ENCODE measurements at places on chromosomes 2 and 18. TPM values are rescaled to one million over a fixed set of nuclear protein-coding genes. Genes with fewer than 3 reads are reported as not detected.

The FAM161A gene
- total RNA-seq: 1.5 TPM

The CYP27A1 gene
- 0.19 TPM for total RNA-seq

The FAM237A gene
- total RNA-seq: not detected

The PTPN4 gene
- total RNA-seq: 20.3 TPM

The UBXN4 gene
- 72.0 TPM for total RNA-seq

DNA sequence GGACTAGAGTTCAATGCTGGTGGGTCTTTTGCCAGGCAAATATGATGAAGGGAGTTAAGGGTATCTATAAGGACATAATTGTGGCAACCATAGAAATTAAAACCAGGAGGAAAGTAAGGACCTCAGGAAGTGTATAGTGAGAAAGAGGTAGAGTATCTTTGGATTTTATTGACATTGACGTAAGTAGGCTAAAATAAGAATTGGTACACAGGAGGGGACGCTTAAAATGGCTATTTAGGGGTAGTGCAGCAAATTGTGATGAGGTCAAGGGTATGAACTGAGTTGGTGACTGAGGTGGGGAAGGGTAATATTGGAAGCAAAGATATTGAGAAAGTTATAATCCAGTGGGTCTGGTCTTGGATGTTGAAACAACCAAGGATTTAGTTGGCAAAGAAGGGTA is 42.7 kb downstream of the MARCHF7 start:
- H3K27me3 ChIP-seq: no peaks in the 10 kb centered on the region
- H3K27ac ChIP-seq: no peak overlapping the region
- H3K36me3 ChIP-seq: peaks cover 16% of the 10 kb centered on the region
- H3K4me3 ChIP-seq: no peak overlapping the region
- DNase-seq: no peak

DNA sequence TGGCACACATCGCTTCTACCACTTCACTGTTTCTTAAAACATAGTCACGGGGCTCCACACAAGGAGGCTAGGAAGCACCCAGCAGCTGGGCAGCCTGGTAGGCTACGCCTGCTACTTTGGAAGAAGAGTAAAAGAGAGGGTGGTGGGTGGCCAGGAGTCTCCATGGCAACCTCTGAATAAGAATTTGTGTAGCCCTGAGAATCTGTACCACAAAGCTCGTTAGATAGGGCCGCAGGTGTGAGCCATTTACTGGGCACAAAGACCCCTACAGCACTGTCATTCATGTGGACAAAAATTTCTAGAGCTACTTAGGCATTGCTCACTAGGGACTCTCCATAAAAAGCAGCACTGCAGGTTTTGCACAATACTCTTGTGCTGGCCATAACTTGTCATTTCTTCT is 166.4 kb upstream of the MSH6 start:
- no peak for DNase-seq
- H3K27ac ChIP-seq: no peak overlapping the region
- no peak overlapping the region for H3K4me3 ChIP-seq
- H3K36me3 ChIP-seq: no peaks in the 10 kb centered on the region
- no peaks in the 10 kb centered on the region for H3K4me1 ChIP-seq

DNA sequence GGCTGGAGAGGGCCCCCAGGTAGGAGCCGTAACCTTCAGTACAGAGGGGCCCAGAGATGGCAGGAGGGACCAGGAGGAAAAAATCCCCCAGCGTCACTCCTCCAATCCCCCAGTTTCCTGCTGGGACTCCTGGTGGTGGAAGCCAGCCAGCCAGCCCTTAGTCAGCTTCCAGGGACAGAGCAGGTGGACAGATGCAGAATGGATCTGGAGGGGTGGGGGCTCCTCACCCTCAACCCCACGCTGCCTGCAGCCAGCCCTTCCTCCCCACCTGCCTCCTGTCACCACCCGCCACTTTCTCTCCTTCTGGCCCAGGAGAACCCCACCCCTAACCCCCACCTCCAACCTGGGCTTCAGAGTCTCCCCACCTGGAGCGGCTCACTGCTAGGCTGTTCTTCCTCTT is 21.1 kb downstream of the EMX1 start:
- no peak for DNase-seq
- H3K27me3 ChIP-seq: peaks cover 28% of the 10 kb centered on the region
- H3K36me3 ChIP-seq: no peaks in the 10 kb centered on the region

GRCh38 chr18:12595571-12596255 is 62.2 kb downstream of the SPIRE1 start:
- no peak overlapping the region for H3K27ac ChIP-seq
- H3K36me3 ChIP-seq: no peaks in the 10 kb centered on the region
- peaks cover 65% of the 10 kb centered on the region for H3K4me1 ChIP-seq
- H3K4me3 ChIP-seq: no peak overlapping the region
- DNase-seq: no peak

DNA sequence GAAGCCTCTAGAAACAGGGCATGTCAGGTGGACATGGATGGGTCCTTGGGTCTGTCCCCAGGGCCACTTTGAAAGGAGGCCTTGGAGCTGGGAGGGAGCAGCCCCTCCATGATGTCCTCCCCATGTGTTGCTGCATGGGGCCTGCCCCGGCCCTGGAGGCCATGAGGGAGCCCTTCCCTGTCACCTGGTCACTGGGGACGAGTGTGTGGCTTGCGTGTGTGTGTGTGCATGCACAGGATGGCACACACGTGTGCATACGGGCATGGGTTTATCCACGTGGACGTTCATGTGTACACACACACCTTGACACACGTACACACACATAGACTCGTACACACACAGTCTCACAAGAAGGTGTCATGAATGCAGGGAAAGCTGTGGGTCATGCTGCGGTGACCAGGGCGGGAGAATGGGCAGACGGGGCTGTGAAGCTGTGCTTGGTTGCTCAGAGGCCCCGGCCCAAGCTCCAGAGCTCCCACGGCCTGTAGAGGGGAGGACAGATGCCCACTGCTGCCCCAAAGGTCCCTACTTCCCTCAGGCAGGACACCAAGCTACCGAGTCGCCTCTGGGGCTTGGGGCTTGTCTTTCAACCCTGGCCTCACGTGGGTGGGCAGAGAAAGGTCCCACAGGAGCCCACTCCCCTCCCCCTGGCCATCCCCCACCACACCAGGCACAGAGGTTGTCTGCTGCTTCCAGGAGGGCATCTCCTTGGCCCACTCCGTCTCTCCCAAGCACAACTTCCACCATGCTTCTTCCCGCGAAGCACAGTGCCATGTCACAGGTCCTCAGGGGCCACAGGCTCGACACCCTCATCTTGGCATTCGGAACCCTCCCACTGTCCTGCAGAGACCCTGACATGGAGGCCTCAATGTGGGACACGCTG is 42.3 kb upstream of the GPC1 start:
- peaks cover 32% of the 10 kb centered on the region for H3K4me1 ChIP-seq
- no peaks in the 10 kb centered on the region for H3K27me3 ChIP-seq
- H3K36me3 ChIP-seq: no peaks in the 10 kb centered on the region
- H3K27ac ChIP-seq: peak overlapping the region; percentile 89

DNA sequence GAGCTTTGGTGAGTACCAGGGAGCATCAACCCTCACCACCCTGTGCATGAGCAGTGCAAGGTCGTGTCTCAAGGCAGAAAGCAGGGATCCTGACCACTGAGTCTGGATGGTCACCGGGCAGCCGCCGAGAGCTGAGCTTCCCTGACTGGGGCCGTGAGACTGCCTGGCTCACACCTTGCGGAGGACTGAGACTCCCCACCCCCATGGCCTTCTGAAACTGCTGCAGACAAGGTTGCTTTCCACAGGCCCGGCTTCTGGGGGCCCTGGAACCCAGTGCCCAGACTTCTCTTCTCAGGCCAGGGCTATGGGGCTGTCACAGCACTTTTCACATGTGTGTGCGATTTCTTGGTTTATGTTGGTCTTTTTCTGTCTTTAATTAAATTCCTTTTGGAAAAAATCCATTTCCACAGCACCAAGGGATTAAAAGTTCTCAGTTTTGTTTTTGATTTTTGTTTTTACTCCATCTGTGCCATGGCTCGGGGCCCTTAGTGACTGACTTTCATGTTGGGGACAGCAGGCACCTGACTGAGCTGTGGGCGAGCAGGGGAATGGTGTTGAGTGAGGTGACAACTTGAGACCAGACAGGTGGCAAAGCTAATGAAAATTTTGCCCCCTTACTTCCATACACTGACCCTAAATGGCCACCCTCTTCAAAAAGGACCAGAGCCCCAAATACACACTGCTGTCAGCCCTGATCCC is 297.9 kb downstream of the CYP26B1 start:
- H3K4me1 ChIP-seq: no peaks in the 10 kb centered on the region
- peaks cover 14% of the 10 kb centered on the region for H3K27me3 ChIP-seq
- H3K4me3 ChIP-seq: no peak overlapping the region
- H3K27ac ChIP-seq: no peak overlapping the region

- H3K4me1 ChIP-seq: peaks cover 47% of the 10 kb centered on the region
- no peak overlapping the region for H3K27ac ChIP-seq
- H3K27me3 ChIP-seq: no peaks in the 10 kb centered on the region
- no peak overlapping the region for H3K4me3 ChIP-seq
- no peaks in the 10 kb centered on the region for H3K36me3 ChIP-seq
Measured at GRCh38 chr18:59760212-59760611, 63.0 kb upstream of the CCBE1 start.

DNA sequence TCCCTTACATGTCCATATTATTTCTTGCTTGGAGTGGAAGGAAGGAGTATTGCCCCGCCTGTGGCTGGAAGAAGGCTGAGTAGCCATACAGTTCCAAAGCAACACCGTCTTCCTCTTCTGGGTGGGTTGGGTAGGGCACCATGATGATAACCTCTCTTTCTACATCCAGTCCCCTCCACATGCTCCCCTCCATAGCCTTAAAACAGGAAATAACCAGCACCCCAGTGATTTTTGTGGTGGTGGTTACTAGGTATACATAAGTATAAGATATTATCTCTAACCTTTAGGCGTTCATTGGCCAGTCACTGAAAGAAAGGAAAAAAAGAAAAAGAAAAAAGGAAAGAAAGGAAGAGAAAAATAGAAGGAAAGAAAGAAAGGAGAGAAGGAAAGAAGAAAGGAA is 63.1 kb downstream of the CXCR4 start:
- no peak overlapping the region for H3K27ac ChIP-seq
- H3K36me3 ChIP-seq: no peaks in the 10 kb centered on the region
- H3K4me1 ChIP-seq: no peaks in the 10 kb centered on the region
- DNase-seq: no peak
- no peak overlapping the region for H3K4me3 ChIP-seq

- DNase-seq: no peak
- peaks cover 77% of the 10 kb centered on the region for H3K4me1 ChIP-seq
- H3K27ac ChIP-seq: peak overlapping the region; percentile 58
Measured at GRCh38 chr2:217941339-217941738, 61.5 kb downstream of the TNS1 start.

DNA sequence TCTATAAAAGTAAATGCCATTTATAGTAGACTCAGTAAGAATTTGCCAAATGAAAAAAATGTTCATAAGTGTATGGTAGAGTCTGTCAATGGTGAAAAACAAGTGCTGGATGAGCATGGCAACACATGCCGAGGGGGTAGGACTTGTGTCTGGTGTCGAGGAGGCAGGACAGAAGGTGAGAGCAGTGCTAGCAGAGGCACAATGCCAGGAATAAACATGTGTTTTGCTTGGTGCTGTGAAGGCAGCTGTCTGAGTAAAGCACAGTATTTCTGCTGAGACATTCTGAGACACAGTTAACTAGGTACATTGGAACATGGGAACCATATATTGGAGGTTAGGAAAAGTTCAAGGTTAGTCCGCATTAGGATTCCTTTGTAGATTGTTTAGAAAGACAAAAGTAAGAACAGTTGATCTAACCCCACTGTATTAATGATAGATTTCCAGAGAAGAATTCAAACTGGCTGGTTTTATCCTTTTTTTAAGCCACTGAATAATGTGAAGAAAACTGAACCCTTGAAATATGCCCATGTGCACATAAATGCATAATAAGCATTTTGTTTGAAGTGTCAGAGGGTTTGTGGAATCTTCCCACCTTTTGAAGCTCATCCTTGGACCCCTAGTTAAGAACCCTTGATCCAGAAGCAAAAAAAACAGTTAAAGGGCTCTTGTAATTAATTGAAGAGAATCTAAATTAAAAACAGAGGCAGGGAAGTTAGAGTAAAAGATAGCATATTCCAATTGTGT is 7.1 kb downstream of the RBM45 start:
- H3K4me1 ChIP-seq: no peaks in the 10 kb centered on the region
- H3K27ac ChIP-seq: no peak overlapping the region
- no peaks in the 10 kb centered on the region for H3K36me3 ChIP-seq
- DNase-seq: no peak
- no peak overlapping the region for H3K4me3 ChIP-seq

DNA sequence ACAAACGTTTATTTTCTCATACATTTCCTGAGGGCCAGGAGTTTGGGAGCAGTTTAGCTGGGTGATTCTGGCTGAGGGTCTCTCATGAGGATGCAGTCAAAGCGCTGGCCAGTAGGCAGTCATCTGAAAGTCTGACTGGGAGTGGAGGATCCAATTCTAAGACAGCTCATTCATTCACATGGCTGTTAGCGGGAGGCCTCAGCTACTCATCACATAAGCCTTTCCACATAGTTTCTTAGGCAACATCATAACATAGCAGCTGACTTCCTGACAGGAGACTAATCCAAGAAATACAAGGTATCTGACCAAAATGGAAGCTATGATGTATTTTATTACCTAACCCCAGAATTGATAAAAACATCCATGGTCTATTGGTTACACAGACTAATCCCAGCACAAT is 2.9 kb upstream of the MRPL44 start:
- DNase-seq: peak; percentile 83
- H3K36me3 ChIP-seq: peaks cover 8% of the 10 kb centered on the region
- H3K27ac ChIP-seq: peak overlapping the region; percentile 84
- H3K4me3 ChIP-seq: no peak overlapping the region
- H3K27me3 ChIP-seq: no peaks in the 10 kb centered on the region

DNA sequence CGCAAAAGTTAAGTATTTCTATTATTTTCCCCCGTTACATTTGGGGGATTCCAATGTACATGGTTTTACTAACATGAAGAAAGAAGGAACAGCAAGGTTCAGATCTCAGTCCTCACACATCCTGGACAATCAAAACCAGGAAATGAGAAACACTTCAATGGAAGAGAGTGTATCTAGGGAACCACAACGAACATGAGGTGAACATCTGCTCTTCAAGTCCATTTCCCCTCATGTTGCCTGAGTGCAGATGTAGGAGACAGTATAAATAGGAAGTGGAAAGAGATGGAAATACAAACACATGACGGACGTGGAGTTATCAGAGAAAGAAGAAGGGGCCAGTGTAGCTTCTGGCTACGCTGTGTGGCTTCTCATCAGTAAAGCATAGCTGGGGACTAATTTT is 52.6 kb downstream of the CHN1 start:
- H3K27ac ChIP-seq: peak overlapping the region; percentile 2
- no peaks in the 10 kb centered on the region for H3K36me3 ChIP-seq

GRCh38 chr2:23483791-23484190 is 98.8 kb downstream of the KLHL29 start:
- H3K27me3 ChIP-seq: no peaks in the 10 kb centered on the region
- H3K4me1 ChIP-seq: peaks cover 29% of the 10 kb centered on the region
- H3K36me3 ChIP-seq: 0 out of 2 replicates have a peak, but pooled peaks cover 3% of the 10 kb centered on the region
- no peak overlapping the region for H3K4me3 ChIP-seq

GRCh38 chr2:62192811-62193210 is 3.1 kb upstream of the B3GNT2 start:
- no peak overlapping the region for H3K27ac ChIP-seq
- peaks cover 20% of the 10 kb centered on the region for H3K27me3 ChIP-seq
- no peak for DNase-seq
- no peak overlapping the region for H3K4me3 ChIP-seq
- H3K4me1 ChIP-seq: peaks cover 4% of the 10 kb centered on the region

Measured in HFFc6 (cell line).